ENCODE measurements at places on chromosomes 2 and 18. TPM values are rescaled to one million over a fixed set of nuclear protein-coding genes. Genes with fewer than 3 reads are reported as not detected.
A peak's percentile ranks its signal among the peaks of the same experiment; 100 is the strongest.

DNA sequence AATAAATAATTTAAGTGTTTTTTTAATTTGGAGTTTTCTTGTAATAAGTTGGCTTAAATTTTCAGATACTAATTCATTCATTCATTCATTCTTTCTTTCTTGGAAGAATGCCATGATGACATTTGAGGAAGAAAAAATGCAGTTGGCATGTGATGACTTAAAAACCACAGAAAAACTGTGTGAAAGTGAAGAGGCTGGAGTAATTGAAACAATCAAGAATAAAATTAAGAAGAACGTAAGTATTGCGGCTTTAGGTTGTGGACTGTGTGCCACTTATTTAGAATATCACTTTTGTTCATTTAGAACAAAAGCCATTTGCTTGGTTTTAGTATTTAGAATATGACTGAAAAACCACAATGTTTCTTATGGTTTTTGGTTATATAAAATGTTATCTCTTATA is 51.4 kb downstream of the TTC39C start:
- no peak overlapping the region for H3K27ac ChIP-seq
- H3K27me3 ChIP-seq = no peaks in the 10 kb centered on the region
- no peak overlapping the region for H3K4me3 ChIP-seq
- no peaks in the 10 kb centered on the region for H3K4me1 ChIP-seq
- DNase-seq = no peak

- no peaks in the 10 kb centered on the region for H3K4me1 ChIP-seq
- no peak overlapping the region for H3K4me3 ChIP-seq
- no peak overlapping the region for H3K27ac ChIP-seq
- H3K27me3 ChIP-seq = no peaks in the 10 kb centered on the region
- H3K36me3 ChIP-seq = no peaks in the 10 kb centered on the region
These were observed 89.9 kb downstream of the TMEM18 start for GRCh38 chr2:587087-587960.

DNA sequence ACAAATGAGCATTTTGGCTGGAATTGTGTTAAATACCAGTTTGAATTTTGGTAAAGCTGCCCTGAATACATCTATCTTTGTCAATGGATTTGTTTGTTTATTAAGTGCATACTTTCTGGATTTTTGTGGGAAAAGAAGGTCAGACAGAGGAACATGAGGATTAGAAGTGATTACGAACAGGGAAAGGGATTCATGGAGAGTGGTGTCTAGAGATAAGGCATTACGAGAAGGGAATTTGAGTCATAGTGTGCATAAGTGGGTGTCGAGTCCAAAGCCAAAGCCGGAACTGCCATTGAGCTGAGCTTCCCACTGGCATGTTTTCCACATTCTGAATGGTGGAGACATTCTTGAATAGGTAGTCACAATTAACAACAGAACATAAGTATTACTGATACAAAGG is 68.9 kb upstream of the EFEMP1 start:
- no peaks in the 10 kb centered on the region for H3K36me3 ChIP-seq
- no peak overlapping the region for H3K27ac ChIP-seq
- no peak for DNase-seq
- no peaks in the 10 kb centered on the region for H3K27me3 ChIP-seq

- no peak overlapping the region for H3K27ac ChIP-seq
- no peak overlapping the region for H3K4me3 ChIP-seq
- H3K4me1 ChIP-seq = no peaks in the 10 kb centered on the region
- H3K36me3 ChIP-seq = no peaks in the 10 kb centered on the region
These were observed 200.0 kb downstream of the TSN start for GRCh38 chr2:121955426-121955825.

DNA sequence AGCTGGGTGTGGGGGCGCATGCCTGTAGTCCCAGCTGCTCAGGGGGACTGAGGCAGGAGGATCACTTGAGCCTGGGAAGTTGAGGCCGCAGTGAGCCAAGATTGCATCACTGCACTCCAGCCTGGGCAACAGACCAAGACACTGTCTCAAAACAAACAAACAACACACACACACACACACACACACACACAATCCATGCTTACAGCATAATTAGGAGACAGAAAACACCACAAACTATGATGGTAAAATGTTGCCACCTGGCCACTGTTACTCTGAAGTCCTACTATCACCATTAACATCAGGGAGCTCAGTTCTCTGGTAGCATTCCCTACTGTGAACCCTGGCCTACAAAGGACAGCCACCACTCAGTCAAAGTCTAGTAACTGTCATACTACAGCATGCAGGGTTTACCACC is 18.3 kb downstream of the DNPEP start:
- peak; percentile 44 for DNase-seq
- H3K27ac ChIP-seq = no peak overlapping the region
- H3K27me3 ChIP-seq = no peaks in the 10 kb centered on the region
- no peaks in the 10 kb centered on the region for H3K4me1 ChIP-seq

DNA sequence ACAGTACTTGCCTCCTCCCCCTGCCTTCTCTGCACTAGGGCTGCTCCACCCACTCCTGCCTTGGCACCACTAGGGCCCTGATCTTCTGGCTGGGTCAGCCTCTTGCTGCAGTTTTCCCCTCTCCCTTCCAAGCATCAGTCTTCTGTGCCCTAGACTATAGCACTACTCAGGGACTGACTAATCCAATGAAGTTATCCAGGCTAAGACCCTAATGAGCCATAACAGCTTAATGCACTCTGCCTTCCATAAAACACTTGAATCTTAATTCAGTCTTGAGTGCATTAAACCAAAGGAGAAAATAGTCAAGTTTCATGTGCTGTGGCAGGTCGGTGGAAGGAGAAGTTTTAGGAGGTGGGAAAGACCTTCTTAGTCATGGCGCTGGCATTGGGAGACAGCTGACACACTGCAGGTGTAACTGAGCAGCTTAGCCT is 95.7 kb downstream of the BIN1 start:
- no peaks in the 10 kb centered on the region for H3K4me1 ChIP-seq
- DNase-seq = no peak
- H3K27me3 ChIP-seq = no peaks in the 10 kb centered on the region
- H3K27ac ChIP-seq = no peak overlapping the region

DNA sequence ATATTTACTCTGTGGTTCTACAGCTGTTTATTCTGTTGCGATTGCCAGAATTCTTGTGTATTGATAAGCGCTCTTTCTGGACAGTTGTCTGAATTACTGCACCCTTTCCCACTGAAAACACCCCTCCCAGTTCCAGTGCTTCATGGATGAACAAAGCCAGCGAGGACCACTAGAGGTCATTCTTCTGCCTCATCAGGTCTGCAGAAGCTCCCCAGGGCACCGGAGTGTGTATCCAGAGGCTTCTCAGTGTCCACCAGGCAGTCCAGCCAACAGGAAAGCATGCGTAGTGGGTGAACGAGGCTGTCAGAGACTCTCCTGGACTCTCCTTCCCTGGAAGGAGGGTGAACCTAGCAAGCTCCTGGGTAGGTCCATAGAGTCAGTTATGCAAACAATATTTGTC is 40.6 kb upstream of the INHBB start:
- H3K36me3 ChIP-seq = no peaks in the 10 kb centered on the region
- no peaks in the 10 kb centered on the region for H3K4me1 ChIP-seq

Gene RNF138
- total RNA-seq = 53.2 TPM

Gene TLX2
- 0.12 TPM for total RNA-seq

GRCh38 chr2:234483568-234484251 is 13.2 kb downstream of the ARL4C start:
- H3K4me3 ChIP-seq = no peak overlapping the region
- H3K27me3 ChIP-seq = no peaks in the 10 kb centered on the region
- no peak overlapping the region for H3K27ac ChIP-seq
- DNase-seq = peak; percentile 25

Gene ALPP
- 0.11 TPM for total RNA-seq

GRCh38 chr2:160491911-160492371 is 1.7 kb downstream of the RBMS1 start:
- no peaks in the 10 kb centered on the region for H3K4me1 ChIP-seq
- no peaks in the 10 kb centered on the region for H3K36me3 ChIP-seq
- peaks cover 7% of the 10 kb centered on the region for H3K27me3 ChIP-seq
- H3K27ac ChIP-seq = peak overlapping the region; percentile 78

Gene PARD6G
- 1.0 TPM for total RNA-seq

Gene TYMS
- total RNA-seq = 131 TPM

- H3K4me1 ChIP-seq = peaks cover 16% of the 10 kb centered on the region
- DNase-seq = peak; percentile 88
- H3K27me3 ChIP-seq = no peaks in the 10 kb centered on the region
- H3K36me3 ChIP-seq = no peaks in the 10 kb centered on the region
- peak within 1 kb of the TSS; percentile 90 for H3K27ac ChIP-seq
These were observed at the start of gene MYL12B for GRCh38 chr18:3261373-3262233. MYL12B (plus strand) TSS chr18:3262133; CDS start chr18:3272899, 10,766 bp downstream.

Gene CLASP1
- 32.3 TPM for total RNA-seq

Gene KCNIP3
- 2.3 TPM for total RNA-seq

DNA sequence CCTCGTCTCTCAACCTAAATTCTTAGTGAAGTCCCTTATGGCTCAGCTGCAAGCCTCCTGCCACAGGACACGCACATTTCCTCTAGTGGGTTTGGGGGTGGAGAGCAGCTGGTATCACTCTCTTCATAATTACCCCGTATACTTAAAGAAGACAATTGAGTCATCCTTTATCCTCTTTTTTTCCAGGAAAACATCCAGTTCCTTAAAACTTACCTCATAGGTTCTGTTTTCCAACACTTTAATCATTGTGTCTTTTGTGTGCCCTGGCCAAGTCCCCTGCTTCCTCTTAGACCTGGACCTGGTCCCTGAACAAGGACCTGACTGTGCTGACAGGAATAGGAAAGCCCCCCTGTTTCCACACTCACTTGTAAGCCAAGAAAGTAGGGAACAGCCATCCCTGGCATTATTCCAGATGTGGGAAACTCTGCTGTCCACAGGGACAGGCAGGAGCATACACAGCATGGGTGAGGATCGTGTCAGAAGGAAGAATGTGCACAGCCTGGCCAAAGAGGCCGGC is 42.3 kb upstream of the MYO1B start:
- no peaks in the 10 kb centered on the region for H3K36me3 ChIP-seq
- no peak for DNase-seq
- no peak overlapping the region for H3K27ac ChIP-seq
- no peaks in the 10 kb centered on the region for H3K4me1 ChIP-seq

- H3K4me3 ChIP-seq = no peak overlapping the region
- H3K36me3 ChIP-seq = no peaks in the 10 kb centered on the region
- peak; percentile 89 for DNase-seq
- H3K27ac ChIP-seq = no peak overlapping the region
- no peaks in the 10 kb centered on the region for H3K27me3 ChIP-seq
- no peaks in the 10 kb centered on the region for H3K4me1 ChIP-seq
These were observed 135.2 kb downstream of the ALPK2 start for GRCh38 chr18:58493516-58494253.

DNA sequence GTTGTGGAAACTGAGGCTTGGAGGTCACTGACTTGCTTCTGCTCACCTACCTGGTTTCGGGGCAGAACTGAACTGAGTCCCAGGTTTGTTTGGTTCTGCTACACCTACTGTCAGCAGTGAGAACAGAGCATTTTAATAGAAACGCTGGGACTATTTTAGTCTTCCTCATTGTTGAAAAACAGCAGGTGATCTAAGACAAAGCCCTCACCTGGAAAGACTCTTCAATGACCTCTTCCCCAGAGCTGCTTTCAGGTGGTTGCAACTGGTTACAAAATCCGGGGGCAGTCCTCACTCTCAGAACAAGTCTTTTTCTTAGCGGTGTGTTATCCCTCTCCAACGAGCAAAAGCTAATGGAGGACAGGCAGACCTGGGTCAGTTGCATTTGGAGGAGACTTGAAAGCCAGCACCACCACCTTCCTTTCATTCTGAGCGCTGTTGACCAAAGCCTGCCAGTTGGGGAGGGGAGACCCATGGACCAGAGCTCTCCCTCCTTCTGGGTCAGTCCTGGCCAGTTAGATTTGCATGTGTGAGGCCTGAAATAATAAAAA is 217.0 kb downstream of the NCK2 start:
- no peaks in the 10 kb centered on the region for H3K4me1 ChIP-seq
- no peak for DNase-seq
- no peak overlapping the region for H3K4me3 ChIP-seq
- no peak overlapping the region for H3K27ac ChIP-seq
- no peaks in the 10 kb centered on the region for H3K27me3 ChIP-seq
- no peaks in the 10 kb centered on the region for H3K36me3 ChIP-seq

DNA sequence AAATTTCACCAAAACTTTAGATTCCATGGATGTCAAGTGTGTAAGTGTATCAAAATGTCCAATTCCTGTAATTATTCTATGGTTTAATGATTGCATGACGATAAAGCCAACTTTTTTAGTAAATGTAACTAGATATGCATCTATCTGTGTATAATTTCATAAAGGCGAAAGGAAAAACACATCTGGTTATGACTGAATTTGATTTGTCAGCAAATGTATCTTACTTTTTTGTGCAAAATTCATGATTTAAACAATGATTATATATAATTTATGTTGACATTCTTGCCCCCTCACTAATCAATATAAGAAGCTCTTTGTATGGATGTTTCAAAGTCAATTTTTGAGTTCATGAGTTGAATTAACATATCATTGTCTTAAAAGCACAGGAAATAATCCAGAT is 138.5 kb downstream of the KCNJ3 start:
- no peaks in the 10 kb centered on the region for H3K4me1 ChIP-seq
- no peaks in the 10 kb centered on the region for H3K36me3 ChIP-seq
- H3K4me3 ChIP-seq = no peak overlapping the region
- H3K27ac ChIP-seq = no peak overlapping the region
- H3K27me3 ChIP-seq = no peaks in the 10 kb centered on the region

DNA sequence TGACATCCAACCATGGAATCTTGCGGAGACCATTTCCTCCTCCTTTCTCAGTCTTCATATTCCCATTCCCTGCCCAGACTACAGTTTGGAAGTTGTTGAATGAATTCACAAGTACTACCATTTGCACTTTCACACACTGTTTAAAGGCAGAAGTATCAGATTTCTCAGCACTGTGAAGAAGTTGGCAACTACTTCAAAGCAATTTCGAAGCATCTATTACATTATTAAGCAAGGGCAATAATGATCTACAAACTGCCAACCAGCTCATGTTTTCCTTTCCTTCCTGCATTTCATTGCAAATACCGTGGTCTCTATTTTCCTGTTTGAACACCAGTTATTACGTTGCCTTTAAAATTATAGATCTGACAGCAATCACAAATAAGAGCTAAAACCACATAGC is 105.5 kb downstream of the IRS1 start:
- DNase-seq = no peak
- H3K27me3 ChIP-seq = no peaks in the 10 kb centered on the region
- no peaks in the 10 kb centered on the region for H3K4me1 ChIP-seq
- H3K4me3 ChIP-seq = no peak overlapping the region
- no peaks in the 10 kb centered on the region for H3K36me3 ChIP-seq

DNA sequence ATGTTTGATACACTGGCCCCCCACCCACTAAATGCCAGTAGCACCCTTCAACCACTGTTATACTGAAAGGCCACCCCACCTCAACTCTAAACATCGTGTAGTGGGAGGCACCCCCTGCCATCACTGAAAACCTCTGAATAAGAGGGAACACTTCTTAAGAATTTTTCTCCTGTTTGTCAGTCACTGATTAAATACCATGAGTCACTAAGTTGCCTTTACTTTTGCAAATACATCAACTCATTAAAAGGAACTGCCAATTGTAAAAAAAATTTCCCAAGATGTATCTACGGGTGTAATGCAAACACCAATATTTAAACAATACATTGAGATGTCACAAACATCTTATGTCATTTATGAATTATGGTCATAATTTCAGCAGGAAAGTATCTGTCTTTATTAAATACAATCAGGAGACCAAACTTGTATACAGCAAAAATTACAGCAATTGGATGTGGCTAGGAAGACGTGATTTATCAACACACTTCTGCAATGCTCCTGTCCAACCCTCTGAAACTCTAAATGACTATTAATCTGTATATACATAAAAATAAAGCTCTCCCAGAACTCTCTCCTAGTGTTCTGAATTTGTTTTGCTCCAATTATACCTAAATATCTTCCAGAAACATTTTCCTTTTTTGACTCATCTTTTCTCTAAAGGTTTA is 144.1 kb upstream of the STK17B start:
- DNase-seq = no peak
- no peaks in the 10 kb centered on the region for H3K36me3 ChIP-seq
- H3K4me1 ChIP-seq = no peaks in the 10 kb centered on the region
- H3K27ac ChIP-seq = no peak overlapping the region
- H3K27me3 ChIP-seq = no peaks in the 10 kb centered on the region
